Stimulated activated CD8-positive, alpha-beta memory T cell treated with anti-CD3 and anti-CD28 coated beads, Interleukin-15, amount 100 ng/mL, for 1 hour (primary cell): ENCODE measurements at places on chromosomes 12 and 14.

DNA sequence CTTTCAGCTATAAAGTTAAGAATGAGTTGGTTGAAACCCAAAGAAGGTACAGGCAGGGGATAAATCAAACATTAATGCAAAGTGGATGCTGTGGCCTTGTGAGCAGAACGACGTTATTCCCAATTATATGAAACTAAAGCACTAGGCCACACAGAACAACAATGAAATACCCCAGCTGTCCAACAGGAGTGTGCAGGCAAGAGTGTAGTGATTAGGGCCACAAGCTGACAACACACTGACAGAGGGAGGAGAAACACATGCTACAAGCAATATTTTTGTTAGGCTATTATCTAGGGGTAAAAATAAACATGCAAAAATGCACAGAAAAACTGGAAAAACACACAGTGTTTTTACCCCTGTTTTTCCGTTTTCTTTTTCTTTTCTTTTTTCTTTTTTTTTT, 15.0 kb downstream of the MAP3K9 start:
- DNase-seq = no peak

DNA sequence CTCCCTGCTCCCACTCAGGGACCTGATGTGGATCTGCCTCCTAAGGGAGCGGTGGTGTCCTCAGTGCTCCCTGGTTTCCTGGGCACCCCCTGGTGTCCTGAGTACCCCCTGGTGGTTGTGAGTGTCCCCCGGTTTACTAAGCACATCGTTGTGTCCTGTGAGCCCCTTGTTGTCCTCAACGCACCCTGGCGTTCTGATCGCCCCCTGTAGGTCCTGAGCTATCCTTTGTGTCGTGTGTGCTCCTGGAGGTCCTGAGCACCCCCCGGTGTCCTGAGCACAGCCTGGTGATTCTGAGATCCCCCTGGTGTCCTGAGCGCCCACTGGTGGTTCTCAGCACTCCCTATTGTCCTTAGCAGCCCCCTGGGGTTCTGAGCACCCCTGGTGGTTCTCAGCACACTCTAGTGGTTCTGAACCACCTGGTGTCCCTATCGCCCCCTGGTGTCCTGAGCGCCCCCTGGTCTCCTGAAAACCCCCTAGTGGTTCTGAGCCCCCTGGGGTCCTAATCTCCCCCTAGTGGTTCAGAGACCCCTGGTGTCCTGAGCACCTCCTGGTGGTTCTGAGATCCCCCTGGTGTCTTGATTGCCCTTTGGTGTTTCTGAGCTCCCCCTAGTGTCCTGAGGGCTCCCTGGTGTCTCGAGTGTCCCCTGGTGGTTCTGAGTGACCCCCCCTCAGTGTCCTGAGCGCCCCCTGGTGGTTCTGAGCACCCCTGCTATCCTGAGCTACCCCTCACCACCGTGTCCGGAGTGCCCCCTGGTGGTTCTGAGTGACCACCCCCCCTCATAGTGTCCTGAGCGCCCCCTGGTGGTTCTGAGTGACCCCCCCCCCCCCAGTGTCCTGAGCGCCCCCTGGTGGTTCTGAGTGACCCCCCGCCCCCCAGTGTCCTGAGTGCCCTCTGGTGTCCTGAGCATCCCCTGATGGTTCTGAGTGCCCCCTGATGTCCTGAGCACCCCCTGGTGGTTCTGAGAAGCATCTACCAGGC, 615.1 kb downstream of the TMEM121 start:
- no peak for DNase-seq

- DNase-seq = no peak
Observed at GRCh38 chr12:3335078-3335487, 155.9 kb upstream of the PRMT8 start.

GRCh38 chr14:77988970-77989369, 181.2 kb upstream of the NRXN3 start:
- DNase-seq = no peak

- DNase-seq = no peak
Observed at GRCh38 chr12:108712165-108712924, 19.0 kb downstream of the CORO1C start.

DNA sequence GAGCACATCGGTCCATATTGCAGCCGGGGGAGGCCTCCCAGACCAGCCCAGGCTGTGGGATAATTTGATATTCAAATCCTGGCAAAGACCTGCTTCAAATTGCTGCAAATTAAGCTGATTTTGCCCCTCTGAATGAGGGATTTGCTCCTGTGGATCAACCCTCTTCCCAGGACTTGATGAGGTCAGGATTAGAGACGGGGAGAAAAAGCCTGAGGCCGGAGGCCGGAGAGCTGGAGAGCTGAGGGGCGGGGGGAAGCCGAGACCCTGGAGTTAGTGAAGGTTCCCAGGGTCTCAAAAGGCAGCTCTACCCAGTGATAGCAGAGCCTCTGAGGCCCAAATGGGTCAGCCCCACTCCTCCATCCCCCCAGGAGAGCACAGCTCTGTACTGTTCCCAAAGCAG, 17.5 kb upstream of the VSX2 start:
- DNase-seq = no peak

- no peak for DNase-seq
Observed at GRCh38 chr14:95533391-95533821, 1.4 kb upstream of the GLRX5 start.

GRCh38 chr12:110117956-110118685, 6.0 kb upstream of the IFT81 start:
- no peak for DNase-seq

GRCh38 chr14:34059925-34060650, 109.2 kb upstream of the EGLN3 start:
- peak; percentile 20 for DNase-seq

DNA sequence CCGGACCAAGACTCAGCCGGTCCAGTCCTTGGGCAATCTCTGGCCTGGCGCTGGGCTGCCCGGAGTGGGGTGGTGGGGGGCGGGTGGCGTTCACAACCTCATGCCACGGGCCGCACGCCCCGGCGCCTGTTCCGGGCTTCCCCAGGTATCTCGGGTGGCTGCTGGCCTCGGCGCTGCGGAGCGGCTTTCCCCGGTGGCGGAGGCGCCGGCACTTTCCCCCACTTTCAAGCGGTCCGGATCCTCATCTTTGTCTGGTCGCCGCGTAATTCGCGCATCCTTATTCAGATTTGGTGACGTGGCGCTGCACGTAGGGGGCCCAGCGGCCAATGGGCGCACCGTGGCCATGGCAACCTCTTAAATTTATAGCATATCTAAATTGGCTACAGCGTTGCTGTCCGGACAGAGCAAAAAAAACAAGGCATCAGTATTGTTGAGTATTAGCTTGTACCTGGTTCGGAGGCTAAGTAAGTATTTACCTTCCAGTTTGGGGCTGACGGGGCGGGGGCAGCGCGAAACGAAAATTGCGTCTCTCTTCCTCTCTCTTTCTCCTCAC, at the start of gene LHX5:
Gene LHX5, minus strand, starts transcription at position 253 of the 553 bp plus-strand sequence. CDS start 373 bp downstream, outside the sequence.
- no peak for DNase-seq

DNA sequence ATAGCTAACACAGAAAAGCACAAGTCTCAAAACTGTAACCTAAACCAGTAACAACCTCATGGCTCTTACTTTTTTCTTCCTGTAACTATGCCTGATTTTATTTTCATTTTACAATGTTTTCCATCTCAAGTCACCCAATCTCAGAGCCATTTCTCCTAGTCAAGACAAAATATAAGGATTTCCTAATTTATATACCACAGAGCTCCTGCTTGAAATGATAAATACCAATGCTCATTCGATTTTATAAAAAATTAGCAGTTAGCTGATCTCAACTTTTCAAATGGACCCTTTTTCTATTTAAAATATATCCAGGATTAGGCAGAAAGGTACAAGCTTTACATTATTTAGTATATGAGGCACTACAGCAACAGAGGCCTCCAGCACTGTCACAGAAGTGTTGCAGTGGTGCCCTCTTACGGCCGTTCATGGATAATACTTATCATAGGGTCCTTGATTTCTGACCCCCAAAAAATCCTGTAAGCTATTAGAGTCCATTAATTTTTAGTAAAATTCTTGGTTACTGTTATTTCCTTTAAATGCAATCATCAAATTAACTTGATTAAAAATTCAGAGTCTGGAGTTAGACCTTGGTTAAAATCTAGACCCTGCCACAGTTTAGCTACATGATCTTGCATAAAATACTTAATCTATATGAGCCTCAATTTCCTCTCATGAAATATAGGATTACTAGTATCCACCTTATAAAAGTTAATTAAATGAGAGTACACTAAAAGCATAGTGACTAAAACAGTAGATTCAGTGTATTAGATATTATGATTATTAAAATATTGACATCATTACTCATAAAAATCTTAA, 68.3 kb downstream of the SEC23A start:
- DNase-seq = no peak
